ENCODE measurements at places on chromosomes 1 and 21.

DNA sequence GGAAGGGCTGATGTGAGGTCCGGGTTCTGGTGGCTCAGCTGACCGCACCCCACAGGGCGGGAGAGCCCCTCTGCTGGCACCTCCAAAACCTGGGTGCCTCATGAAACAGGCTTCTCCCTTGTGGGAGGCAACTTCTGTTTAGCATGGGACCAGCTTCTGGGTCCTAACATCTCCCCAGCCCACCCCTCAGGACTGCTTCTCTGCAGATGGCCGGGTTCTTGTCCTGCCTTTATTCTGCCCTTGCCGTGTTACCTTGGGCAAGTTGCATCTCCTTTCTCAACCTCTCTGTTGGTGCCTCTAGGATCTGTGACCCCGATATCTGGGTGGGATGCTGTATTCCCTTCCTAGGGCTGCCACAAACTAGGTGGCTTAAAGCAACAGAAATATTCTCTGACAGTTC is 15.0 kb upstream of the TTC22 start:
- DNase-seq, result no peak

GRCh38 chr1:57311411-57311810 is 112.4 kb downstream of the DAB1 start:
- no peak for DNase-seq

GRCh38 chr1:95766036-95766435 is 532.0 kb downstream of the RWDD3 start:
- no peak for DNase-seq

GRCh38 chr1:22452481-22452957 is 868 bp downstream of the ZBTB40 start:
- peak; percentile 36 for DNase-seq

- peak; percentile 76 for DNase-seq
These were observed 20.5 kb downstream of the WNT2B start for GRCh38 chr1:112529301-112529700.
